Effector memory CD8-positive, alpha-beta T cell (primary cell): ENCODE measurements at places on chromosomes 16 and 17.

DNA sequence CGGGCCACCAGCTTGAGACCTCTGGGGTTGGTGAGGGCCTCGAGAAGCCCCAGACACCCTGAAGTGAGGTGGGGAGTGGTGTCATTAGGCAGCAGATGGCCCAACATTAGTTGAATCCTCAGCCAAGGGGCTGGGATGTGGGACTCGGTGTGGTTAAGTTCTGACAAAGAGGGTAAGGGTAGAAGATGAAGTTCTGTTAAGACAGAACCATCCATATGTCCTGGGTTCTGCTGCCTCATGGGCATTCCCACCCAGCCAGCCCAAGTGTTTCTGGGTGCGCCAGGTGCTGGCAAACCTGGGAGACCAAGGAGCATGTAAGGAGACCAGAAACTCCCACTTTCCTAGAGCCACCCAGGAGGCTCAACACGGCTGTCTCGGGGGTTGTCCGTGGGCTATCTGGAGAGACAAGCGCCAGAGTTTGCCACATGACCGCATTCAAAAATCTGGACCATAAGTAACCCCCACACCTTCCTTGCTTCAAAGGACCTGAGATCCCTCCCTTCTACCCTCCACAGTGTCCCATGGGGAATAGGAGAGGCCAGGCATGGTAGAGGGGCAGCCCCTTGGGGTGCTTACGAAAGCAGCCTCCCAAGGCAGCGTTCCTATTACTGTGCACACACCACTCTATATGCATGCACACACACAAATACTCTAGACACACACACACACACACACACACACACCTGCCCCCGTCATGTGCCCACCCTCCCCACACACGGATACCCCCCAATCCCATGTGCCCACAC, 128.7 kb downstream of the C16orf78 start:
- no peak for DNase-seq

- no peak for DNase-seq
Observed at GRCh38 chr17:2947588-2947950, 115.8 kb downstream of the OR1D5 start.

- DNase-seq: no peak
Observed at GRCh38 chr16:5002699-5003143, 31.0 kb downstream of the NAGPA start.

DNA sequence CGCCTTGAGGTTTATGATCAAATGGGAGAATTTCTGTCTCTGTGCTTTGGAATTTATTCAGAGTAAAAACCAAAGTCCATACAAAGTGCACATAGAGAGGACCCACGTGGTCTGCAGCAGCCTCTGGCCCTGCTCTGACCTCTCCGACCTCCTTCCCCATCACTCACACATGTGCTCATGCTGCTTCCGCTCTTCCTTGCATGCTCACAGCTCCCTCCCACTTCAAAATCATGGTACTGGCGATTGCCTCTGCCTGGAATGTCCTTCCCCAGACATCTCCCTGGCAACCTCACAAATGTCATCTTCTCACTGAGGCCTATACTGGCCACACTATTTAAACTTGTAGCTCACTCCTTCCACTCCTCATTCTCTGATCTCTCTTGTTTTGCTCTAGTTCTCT, 418.0 kb downstream of the CA10 start:
- no peak for DNase-seq

DNA sequence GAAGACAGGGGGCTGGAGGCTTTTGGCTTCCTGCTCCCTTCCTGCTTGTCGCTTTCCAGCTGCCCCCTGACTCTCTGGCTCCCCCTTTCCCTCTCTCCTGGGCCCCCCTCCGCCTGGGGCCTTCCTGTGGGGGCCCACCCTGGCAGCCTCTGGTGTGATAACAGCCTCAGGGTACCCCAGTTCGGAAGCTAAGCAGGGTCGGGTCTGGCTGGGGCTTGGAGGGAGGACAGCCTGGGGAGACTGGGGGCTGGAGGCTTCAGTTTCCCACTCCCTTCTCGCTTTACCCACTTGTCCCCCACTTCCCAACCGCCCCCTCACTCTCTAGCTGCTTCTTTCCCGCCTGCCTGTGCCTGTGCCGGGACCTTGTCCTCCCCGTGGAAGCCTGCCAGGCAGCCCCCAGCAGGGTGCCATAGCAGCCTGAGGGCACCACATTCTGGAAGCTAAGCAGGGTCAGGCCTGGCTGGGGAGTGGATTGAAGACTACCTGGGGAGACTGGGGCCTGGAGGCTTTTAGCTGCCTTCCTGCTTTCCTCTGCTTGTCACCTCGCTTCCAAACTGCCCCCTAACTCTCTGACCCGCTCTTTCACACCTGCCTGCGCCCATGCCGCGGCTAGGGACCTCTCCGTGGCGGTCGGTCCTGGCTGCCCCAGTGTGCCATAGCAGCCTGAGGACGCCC, 2275.5 kb downstream of the TP53TG3F start:
- DNase-seq: no peak

DNA sequence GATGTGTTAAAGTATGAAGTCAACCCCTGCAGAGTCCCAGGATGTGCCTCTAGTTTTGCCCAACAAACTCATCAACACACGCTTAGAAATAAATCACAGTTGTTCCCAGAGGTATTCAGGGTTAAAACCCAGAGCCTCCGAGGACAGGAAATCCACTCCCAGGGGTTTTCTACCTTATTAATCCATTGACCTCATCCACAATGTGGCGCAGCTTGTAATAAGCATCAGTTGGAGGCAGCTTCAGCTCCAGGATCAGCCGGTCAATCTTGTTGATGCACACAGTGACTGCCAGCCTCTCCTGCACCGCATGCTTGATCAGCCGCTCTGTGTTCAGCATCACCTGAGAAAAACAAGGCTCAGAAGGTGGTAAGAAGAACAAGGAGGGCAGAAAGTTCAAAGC, 23.5 kb downstream of the EFTUD2 start:
- DNase-seq: no peak

DNA sequence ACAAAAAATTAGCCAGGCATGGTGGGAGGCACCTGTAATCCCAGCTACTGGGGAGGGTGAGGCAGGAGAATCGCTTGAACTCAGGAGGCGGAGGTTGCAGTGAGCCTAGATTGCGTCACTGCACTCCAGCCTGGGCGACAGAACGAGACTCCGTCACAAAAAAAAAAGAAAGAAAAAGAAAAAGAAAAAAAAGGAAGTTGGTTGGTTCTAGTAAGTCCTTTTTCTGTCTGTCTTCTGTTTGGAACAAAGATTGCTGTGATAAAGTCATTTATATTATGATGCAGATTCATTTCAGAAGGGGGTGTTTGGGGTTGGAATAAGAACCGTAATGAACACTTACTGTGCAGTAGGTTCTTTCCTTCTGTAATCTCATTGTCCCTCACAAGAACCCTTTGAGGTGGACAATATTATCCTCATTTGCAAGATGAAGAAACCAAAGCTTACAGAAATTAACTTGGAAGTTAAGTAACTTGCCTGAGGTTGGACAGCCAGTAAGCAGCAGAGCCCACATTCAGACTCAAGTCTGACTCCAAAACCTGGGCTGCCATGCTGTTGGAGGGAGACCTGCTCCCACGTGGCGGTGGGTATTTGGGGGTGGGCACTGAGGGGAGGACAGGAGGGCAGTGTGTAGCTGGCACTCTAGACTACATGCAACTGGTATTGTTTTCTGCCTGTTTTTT, 10.3 kb downstream of the MINK1 start:
- DNase-seq: no peak

DNA sequence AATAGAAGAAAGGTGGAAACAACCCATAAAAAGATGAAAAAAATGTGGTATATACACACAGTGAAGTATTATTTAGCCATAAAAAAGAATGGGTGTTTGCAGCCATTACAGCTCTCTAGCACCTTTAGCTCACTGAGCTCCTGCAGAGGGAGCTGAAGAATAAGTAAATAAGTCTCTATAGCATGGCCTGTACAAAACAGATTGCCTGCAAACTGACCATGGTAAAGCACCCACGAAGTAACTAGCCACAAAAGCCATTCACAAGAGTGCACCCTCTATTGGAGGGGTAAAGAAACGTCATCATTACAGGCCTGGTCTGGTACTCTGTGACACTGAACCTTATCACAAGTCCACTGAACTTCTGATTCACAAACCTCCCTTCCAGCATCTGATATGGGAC, 76.3 kb downstream of the USP32 start:
- no peak for DNase-seq

DNA sequence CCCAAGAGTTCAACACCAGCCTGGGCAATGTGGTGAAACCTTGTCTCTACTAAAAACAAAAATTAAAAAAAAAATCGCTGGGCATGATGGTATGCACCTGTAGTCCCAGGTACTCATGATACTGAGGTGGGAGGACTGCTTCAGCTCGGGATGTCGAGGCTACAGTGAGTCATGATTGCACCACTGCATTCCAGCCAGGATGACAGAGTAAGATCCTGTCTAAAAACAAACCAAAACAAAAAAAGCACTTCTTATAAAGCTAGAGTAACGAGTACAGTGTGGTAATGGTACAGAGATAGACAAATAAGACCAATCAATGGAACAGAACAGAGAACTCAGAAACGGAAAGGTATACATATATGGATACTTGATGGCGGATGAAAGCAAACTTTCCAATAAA, 4.4 kb downstream of the NSMCE1 start:
- no peak for DNase-seq
